ENCODE measurements at places on chromosomes 1 and 21.

DNA sequence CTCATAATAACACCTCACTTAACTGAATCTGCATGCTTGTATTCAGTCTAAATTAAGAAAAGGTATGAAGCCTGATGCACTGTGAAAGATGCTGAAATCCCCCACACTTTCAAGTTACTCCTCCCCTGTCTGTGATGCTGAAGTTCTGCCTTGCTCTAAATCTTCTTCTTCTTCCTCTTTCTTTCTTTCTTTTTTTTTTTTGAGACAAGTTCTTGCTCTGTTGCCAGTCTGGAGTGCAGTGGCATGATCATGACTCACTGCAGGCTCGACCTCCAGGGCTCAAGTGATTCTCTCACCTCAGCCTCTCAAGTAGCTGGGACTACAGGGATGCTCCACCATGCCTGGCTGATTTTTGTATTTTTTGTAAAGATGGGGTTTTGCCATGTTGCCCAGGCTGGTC, 231.0 kb upstream of the B3GALT2 start:
- DNase-seq, result no peak

- no peak for DNase-seq
These were observed 63.6 kb downstream of the RUNX3 start for GRCh38 chr1:24866211-24867083.

DNA sequence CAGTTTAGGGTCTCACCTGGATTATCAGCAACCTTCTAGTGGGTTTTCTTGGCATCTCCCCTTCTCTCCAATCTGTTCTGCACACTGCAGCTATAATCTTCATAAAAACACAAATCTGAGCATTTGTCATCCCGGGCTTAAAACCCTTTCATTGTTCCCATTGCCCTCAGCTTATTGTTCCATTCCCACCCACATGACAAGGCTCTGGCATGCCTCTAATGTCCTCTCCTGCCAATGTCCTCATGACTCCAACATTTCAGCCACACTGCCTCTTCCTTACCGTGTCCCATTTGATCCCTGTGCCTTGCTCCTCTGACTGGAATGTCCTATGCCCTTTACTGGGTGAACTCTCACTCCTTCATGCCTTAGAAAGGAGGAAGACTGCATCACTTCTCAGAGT, 7.5 kb upstream of the DPH2 start:
- peak; percentile 45 for DNase-seq

GRCh38 chr1:71262970-71263369, 182.1 kb upstream of the ZRANB2 start:
- DNase-seq, result no peak

DNA sequence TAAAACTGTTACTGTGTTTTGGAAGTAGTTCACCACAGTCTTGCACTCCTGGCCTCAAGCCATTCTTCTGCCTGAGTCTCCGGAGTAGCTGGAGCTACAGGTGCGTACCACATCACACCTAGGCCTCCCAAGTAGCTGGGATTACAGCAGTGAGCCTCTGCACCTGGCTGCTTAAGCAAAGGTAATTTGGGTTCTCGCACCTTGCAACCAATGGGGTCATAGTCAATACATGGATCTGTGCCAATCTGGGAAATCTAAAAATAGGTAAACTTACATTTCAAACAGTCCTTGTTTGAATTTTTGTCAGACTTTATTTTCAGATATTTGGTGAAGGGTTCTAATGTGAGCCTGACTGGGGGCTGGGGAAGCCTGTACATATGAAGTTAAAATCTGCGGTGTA, 466.5 kb downstream of the PCP4 start:
- no peak for DNase-seq

DNA sequence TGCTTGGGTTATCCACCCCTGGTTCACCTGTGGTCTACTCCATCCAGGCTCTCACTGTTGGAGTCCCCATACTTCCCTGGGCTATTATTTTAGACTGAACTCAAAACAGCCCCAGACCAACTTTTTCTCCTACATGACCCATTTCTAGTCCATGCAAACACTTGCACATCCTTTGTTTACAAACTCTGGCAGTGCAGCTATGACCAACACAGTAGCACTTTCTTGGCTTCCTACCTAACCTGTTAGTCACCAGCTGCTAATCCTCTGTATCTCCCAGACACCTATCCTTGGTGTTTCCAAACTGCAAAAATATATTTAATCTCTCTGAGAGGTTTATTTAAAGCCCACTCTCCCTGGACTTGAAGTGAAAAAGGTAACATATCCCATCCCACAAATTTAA, 90.8 kb downstream of the DDAH1 start:
- no peak for DNase-seq

DNA sequence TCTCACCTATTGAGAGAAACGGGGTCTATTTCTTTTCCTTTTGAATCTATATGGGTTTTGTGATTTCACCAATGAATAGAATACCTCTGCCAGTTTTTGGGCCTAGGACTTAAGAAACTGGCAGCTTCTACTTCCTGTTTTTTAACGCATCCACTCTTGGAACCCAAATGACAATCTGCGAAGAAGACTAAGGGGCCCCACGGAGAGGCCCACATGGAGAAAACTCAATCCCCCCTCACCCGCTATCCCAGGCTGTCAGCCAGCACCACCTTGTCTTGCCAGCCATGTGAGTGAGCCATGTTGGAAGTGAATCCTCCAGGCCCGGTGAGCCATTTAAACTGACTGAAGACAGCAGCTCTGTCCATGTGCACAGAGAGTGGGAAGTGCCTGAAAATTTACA, 3.6 kb upstream of the HENMT1 start:
- DNase-seq, result no peak

- DNase-seq, result no peak
These were observed 18.0 kb downstream of the KCNK1 start for GRCh38 chr1:233631810-233632405.

- no peak for DNase-seq
These were observed 76.8 kb upstream of the ATF3 start for GRCh38 chr1:212531796-212532195.

- DNase-seq, result no peak
These were observed 6.8 kb downstream of the USH2A start for GRCh38 chr1:216416488-216416887.
